Right lobe of liver (tissue), 6 donors: ENCODE measurements at places on chromosomes 12 and 14.

DNA sequence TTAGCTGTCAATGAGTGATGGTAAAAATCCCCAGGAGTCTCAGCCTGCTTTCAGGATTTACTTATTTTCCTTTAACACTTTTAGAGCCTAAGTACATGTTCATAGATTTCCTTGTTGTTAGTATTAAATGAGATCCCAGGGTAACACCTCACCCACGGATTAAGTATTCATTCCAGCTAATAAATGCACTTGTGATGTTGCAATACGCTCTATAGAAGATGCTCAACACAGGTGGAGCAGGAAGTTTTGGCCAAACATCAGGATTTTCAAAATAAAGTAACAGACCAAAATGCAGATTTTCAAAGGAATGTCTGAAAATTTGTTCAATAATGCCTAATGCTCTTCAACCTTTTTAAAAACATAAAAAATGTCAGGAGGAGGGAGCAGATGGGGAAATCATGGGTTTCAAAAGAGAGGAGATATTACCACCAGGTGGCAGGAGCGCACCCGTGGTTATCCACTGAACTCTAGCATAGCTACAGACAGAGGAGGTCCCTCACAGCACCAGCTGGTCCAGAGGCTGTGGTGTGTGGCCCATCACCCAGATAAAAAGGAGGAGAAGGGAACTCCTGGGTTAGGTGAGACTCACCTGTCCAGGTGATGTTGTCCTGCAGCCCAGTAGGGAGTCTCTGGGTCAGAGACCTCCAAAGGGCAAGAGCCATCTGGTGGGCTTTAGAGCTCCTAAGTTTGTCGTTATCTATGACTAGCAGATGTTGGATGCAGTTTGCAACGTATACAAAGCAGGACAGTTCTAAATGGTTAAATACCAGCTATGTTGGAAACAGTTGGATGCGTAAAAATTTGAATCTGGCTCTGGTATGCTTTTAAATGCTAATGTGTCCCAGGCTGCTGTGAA is 1158.4 kb upstream of the TMEM132C start:
- peak; percentile 68 for DNase-seq

DNA sequence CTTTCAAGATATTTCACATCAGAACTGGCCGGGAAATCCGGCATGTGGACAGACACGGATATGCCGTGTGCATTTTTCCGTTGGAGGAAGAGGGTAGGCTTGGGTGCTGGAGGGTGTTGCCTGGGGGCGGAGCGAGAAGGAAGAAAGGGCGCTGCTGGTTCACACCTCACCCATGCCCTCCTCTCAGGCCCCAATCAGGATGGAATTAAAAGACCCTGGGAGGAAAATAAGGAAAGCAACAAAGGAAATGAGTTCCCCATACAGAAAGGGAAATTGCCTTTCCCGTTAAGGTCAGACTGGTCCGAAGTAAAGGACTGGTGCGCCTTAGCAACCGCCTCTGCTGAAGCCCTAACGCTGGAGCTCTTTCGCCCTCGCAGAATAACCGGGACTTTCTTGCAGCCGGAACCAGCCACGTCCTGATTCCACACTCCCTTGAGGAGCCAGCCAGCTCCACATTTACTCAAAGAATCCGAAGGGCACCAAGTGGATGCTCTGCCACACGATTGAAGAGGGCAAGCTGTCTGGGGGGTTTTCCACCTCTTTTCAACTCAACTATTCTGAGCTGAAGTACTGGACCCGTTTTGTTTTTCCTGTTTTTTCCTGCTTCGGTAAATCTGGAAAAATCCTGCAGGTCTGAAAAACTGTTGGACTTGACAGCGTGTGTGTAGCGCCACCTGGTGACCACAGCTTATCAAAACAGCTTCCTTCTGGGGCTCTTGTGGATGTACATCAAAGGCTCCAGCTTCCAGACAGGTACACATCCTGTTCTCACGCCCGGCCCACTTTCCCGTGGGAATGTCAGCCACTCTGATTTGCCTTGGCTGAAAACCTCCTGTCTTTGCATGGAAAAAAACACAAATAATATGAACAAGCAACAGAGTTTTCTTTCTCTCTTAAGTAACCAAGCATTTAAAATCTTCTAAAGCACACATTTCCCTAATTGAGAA is 37.6 kb upstream of the BCL2L14 start:
- peak; percentile 78 for DNase-seq

DNA sequence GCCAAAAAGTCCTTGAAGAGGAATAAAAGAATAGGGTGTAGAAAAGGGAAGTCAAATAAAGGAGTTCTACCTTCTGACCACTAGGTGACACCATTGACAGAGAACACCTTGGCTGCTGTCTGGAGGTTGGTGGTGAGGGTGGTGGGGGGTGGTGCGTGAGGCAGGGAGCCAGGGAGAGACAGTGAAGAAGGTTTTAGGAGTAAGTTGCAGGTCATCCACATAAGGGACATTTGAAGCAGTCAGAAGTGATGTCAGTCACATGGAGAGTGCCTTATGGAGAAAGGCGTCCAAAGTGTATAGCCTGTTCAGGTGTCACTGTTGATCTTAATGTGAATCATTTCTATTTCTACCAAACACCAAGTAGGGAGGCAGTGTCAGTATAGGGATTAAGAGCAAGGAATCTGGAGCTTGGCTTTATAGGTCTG is 279.3 kb upstream of the DDHD1 start:
- DNase-seq = no peak

DNA sequence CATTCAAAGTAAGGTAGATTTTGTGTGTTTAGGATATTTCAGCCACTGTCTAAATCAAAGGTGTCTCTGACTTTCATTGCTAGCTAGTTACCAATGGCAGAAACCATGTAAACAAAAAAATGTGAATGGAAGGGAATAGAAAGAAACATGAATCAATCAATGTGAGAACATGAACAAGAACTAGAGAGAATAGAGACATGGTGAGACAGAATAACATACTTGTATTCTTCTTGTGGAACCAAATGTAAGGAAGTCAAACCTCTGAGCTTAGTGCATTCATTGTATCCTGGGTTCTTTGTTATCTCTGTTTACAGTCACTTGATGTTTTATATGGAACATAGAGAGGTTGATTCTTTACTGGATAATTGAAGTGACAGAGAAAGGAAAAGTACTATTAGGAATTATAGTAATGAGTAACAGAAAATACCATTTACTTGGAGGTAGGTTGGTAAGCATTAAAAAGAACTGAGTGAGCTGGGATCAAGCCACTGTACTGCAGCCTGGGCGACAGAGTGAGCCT is 2.6 kb upstream of the WNK1 start:
- DNase-seq = no peak

GRCh38 chr12:123109319-123109772 is 41.5 kb downstream of the PITPNM2 start:
- no peak for DNase-seq

GRCh38 chr12:48106681-48107613 is 1.1 kb upstream of the SENP1 start:
- DNase-seq = no peak

GRCh38 chr14:56490379-56490778 is 89.2 kb upstream of the TMEM260 start:
- no peak for DNase-seq

DNA sequence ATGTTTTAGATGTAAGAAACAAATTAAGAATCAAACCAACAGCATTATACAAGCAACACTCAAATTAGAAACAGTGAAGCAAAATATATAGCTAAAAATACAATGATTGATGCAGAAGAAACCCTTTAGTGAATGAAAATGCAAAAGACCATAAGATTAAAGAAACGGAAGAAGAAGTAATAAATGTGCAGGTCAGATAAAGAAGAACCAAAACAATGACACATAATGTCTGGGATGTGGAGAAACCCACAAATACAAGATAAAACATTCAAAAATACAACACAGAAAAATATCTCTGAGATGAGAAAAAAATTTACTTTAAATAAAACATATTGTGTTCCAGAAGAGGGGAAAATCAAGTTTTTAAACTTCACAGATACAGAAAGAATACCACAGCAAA is 73.4 kb upstream of the AVPR1A start:
- DNase-seq = no peak

- no peak for DNase-seq
These were observed 14.7 kb downstream of the ITGA5 start for GRCh38 chr12:54404061-54405004.

DNA sequence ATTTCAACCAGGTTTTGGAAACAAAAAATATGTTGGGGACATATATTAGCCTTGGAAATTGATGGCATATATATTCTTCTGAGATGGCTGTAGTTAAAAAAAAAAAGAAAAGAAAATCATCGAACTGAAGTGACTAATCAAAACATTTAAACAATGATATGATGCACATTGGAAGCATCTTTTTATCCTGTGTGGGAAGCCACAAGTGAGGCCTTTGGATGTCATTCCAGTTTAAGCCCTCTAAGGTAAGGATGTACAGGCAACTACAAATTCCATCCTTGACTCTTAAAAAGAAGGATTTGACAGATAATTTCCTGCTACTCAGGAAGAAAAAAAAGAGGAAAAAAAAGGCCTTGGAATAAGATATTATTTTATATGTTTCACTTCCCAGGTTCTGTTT is 9.6 kb upstream of the PTPRB start:
- no peak for DNase-seq

DNA sequence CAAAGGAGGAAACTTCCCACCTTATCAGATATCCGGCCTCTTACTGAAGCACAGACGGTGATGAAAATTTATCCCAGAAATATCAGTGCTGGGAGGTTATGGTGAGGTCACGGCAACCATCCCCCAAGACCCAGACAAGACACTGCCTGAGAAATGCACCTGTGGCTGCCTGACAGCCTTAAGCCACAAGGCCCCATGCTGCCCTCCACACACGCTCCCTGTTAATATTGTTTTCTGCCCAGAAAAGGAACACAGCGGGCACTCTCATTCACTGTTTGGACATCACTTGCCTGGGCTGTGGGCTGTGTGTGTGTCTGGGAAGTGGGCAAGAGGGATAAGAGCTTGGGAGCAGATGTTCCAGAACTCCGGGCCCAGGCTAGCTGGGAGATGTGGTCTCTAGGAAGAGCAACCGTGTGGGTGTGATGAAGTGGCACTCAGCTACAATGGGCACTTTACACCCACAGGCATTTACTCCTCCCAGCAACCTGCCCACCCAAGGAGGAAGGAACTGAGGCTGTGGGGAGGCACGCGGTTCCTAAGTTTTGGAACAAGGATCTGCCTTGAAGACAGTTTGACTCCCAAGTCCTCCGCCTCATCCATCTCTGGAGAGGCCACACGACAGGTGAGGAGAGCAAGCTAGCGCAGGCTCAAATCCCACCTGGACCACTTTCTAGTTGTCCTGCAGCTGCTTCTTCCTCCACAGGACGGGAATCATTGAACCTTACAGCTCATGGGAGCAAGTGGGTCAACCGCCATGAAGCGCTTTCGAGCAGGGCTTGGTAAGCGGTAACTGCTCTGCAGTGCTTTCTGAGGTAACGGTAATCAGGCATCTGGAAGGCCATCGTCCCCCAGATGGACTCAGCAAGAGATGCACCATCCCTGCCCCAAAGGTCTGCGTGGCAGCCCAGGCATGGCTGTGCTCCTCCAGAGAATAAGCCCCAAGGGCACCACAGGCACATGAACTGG is 91.4 kb downstream of the CHGA start:
- DNase-seq = no peak
